Right renal cortex interstitium (tissue), 3 donors: ENCODE measurements at places on chromosomes 6 and 20. TPM values are rescaled to one million over a fixed set of nuclear protein-coding genes. Genes with fewer than 3 reads are reported as not detected.
A peak's percentile ranks its signal among the peaks of the same experiment; 100 is the strongest.

HLA-DQA1 gene
- 4.5 TPM for polyA plus RNA-seq

DNAH8 gene
- polyA plus RNA-seq = 0.28 TPM

CLPSL1 gene
- 0.94 TPM for polyA plus RNA-seq

LEMD2 gene
- polyA plus RNA-seq = 62.3 TPM

PLN gene
- 8.8 TPM for polyA plus RNA-seq

MYLK4 gene
- 1.7 TPM for polyA plus RNA-seq

DNA sequence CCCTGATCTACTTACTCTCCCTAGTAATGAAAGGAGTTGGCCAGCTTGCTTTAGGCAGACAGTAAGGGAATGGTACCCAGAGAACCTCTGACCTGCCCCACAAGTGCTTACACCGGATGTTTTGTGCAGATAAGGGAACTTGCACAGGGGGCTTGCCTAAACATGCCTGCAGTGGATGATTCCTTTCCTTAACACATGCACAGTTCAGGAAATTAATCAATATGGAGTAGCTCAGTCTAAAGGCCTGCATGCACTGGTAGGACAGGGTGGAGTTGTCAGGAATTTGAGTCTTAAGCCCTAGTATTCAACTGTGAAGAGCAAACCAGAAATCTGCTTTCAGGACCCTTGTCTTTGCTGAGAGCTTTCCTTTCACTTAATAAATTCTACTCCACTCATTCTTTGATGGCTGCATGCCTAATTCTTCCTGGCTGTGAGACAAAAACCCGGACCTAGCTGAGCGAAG, 3.9 kb upstream of the TRIM38 start:
- DNase-seq = no peak

DNA sequence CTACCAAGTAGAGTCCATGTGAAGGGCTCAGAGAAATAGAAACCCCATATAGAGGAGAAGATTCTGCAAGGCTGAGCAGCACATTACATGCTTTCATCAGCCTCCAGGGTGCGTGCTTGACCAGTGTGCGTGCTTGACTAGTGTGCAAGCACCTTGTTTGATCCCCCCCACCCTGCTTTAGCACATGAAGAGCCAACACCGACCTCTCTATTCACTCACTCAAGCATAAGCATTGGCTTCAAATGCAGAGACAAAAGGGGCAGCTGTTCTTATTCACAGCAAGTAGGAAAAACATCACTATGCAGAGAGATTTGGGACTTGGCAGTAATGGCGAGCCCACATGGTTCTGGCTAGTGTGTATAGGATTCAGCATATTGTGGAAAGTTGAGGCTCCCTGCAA, 278.7 kb upstream of the RNF217 start:
- DNase-seq = no peak

DNA sequence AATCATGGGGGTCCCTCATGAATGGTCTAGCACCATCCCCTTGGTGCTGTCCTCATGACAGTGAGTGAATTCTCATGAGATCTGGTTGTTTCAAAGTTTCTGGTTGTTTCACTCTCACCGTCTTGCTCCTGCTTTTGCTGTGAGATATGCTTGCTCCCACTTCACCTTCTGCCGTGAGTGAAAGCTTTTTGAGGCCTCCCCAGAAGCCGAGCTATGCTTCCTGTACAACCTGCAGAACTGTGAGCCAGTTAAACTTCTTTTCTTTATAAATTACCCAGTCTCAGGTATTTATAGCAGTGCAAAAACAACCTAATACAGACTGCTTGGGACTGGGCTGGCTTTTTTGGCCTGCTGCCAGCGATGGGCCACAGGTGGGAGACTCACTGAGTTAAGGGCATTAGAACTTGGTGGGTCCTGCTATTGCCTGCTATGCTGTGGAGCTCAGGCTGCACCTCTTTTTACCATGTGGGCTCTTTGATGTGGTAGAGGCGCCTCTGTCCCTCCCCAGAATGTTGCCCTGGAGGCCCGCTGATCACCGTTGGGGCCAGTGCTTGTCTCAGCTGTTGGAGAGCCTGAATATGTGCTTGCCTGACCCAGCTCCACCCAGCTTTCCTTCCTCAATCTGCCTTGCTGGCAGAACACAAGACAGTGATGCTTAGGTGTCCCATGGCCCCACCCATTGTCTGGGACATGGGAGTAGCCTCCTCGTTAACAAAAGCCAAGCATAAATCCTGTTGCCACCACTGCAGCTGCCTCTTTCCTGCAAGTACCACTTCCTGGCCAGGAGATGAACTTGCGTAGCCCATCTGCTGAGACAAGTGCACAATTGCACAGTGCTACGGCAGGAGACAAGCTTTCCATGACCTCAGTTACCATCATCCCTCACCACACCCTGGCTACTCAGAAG, 47.1 kb downstream of the IGF2R start:
- no peak for DNase-seq

GRCh38 chr6:169469028-169469427, 215.4 kb upstream of the THBS2 start:
- no peak for DNase-seq

DNA sequence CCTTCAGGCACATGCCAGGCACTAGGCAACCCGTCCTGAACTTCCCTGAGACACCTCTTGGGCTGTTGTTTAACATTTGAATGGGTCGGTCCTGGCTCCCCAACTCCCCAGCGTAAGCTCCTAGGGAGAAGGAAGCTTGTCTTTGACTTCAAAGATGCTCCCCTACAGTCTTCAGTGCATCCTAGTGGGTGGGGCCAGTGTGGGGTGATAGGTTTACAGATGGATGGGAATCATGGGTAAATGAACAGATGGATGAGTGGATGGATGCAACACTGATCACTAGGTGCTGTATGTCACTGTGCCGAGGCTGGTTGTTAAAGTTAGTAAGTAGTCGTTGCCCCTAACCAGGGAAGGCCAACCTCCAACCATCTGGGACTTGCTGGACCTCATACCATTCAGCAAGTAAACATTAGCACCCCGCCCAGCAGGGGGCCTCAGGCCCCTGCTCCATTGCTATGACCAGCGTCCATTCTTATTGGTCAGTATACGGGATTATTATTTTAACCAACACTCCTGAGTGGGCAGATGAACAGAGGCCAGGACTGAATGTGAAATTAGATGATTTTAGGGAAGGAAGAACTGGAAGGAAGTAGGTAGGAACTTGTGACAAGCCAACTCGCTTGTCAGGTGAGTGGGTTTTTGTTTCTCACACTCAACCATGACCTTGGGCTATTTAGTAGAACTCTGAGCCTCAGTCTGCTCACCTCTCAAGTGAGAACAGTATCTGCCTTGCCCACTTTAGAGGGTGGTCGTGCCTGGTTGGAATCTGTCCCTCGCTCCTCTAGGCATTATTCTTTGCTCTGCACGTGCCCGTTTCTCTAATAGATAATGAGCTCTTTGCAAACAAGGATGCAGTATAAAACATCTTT, 82.9 kb upstream of the FOXP4 start:
- DNase-seq = no peak

GRCh38 chr6:65566117-65566516, 140.9 kb downstream of the EYS start:
- no peak for DNase-seq

DNA sequence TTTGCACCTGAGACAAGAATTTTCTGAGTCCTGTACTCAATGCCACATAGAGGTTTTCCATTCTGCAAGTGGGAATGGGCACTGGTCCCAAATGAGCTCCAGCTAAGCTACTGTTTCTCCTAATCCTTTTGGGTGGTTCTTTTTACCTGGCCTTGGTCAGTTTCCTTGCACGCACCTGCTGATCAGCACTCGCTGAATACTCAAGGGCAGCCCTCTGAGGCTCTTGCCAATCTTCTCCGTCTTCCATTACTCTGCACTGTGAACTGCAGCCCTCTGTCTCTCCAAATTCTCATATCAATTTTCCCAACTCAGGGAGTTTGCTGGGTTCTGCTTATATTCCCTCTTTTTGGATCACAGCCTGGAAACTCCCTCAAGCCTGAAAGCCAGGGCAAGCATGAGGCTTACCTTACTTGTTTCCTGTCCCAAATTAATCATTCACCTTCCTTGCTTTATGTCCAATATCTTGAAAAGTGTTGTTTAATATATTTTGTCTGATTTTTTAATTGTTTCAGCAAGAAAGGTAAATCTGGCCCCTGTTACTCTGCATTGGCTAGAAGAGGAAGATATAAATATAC, 138.0 kb upstream of the TBX18 start:
- DNase-seq = no peak

DNA sequence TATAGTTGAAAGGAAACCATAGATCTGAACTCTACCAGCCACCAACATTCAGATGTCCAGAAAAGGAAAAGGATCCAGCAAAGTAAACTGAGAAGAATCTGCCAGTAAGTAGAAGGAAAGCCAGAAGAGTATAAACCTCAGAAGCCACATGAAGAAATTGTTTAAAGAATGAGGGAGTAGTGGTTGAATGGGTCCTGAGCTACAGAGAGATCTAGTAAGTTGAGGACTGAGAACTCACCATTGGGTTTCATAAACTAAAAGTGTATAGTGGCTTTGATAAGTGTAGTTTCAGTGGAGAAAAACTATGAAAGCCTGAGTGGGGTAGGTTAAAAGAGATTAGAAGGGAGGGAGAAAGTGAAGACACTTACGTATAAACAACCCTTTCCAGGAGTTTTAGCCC, 32.0 kb upstream of the SUMO4 start:
- no peak for DNase-seq

DNA sequence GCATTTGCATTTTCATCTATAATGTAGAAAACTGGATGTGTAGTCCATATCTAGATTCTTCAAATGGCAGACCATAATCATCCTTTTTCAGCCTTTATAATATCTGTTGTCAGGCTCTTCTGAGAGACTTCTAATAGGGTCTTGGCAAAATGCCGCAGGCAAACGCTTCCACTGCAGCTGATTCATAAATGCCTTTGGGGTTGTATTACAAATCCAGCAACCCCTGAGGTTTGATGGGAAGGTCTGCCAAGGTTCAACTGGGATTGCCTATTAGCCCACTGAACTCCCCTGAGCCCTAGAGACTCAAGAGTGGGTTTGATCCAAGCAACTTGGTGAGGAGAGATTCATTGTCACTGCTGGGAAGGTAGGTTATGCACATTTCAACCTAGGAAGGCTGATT, 365.2 kb upstream of the POU3F2 start:
- no peak for DNase-seq

- DNase-seq = no peak
Measured at GRCh38 chr6:82088978-82089771, 158.4 kb downstream of the IBTK start.

DNA sequence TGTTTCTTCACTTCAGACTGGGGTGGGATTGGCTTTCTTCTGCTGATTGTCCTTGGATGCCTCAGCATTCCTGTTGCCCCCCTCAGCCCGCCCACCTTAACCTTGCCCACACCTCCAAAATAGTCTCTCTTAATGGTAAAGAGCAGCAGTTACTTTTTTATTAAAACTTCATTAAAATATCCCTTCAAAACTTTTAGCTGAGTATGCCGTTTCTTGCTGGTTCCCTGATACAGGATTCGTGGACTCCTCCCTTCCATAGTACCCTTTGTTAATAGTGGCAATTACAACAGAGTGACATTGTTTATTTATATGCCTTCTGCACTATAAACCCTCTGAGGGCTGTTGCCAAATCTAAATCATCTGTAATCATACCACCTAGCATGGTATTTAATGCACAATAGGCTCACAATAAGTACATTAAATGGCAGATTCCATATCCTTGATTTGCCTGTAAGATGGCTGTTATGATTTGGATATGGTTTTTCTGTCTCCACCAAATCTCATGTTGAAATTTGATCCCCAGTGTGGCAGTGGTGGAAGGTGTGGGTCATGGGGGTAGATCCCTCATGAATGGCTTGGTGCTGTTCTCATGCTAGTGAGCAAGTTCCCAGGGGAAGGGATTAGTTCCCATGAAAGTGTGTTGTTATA, 3.5 kb upstream of the MOCS1 start:
- DNase-seq = no peak

- DNase-seq = no peak
Measured at GRCh38 chr6:30882759-30883684, 1.3 kb upstream of the DDR1 start.

DNA sequence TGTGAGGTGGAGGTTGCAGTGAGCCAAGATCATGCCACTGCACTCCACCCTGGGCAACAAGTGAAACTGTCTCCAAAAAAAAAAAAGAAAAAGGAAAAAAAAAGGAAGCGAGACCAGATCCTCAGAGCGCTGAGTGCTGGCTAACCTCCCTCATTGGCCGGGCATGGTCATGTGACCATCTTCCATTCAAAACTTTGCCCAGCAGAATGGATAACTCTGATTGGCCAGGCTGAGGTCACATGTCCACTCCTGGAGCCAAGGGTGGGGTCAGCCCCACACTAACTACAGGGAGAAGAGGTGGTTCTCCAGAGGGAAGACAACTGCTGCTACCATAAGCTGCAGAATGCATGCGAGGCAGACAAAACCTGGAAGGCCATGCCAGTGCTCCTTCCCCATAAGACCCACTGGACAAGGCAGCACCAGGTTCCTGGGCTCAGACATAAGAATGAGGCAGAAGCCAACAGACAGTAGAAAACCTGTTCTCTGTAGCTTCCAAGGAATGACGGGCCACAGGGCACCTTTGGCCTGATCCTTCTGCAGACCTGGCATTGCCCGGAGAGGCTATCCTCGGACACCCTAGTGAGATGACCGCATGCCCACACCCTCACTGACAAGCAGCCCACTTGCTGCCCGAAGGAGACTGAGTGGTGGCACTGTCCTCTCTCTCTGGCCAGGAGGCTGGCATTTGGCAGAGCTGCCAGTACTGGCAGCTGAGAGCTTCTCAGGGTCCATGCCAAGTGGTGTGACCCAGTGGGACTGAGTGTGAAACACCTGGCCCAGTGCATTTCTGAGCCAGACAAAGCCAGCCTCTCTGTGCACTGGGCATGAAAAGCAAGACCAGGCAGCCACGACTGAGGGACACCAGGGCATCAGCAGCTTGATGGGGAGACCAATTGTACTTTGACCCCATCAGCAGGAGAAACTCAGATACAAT, 311.9 kb upstream of the SULF2 start:
- DNase-seq = no peak

GRCh38 chr6:37700620-37700973, 2.9 kb upstream of the MDGA1 start:
- no peak for DNase-seq

GRCh38 chr20:44135012-44135412, 52.0 kb downstream of the JPH2 start:
- no peak for DNase-seq

GRCh38 chr6:30562470-30563425, 5.7 kb downstream of the PRR3 start:
- DNase-seq = no peak

- DNase-seq = no peak
Measured at GRCh38 chr20:61784801-61785566, 280.7 kb downstream of the TAF4 start.

DNA sequence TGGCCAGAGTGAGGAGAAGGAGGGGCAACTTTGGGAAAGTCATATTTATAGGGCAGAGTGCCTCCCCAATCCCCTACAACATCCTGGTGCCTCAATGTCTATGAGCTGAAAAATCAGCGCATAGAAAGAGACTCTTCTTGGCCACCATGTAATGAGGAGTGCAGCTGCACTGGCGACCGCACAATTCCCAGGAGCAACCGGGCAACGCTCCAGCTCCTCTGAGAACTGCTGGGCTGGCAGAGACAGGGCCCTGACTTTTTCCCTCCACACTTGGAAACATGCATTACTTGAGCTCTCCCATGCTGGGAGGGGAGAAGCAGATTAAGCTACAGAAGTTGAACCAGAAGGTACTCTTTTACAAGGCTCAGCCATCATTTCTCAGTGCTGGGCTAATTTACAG, 31.4 kb upstream of the MARCKS start:
- DNase-seq = no peak

GRCh38 chr6:161273274-161273751, 548 bp downstream of the AGPAT4 start:
- DNase-seq = peak; percentile 59
